Left lobe of liver (tissue), 2 donors: ENCODE measurements at places on chromosomes 12 and 14. TPM values are rescaled to one million over a fixed set of nuclear protein-coding genes. Genes with fewer than 3 reads are reported as not detected.

The RPS6KL1 gene
- total RNA-seq = 4.6 TPM

The RNASE4 gene
- total RNA-seq = 152 TPM

The UNC79 gene
- total RNA-seq = 0.03 TPM

The AQP5 gene
- not detected for total RNA-seq

The C12orf50 gene
- 0.05 TPM for total RNA-seq

The GLTP gene
- total RNA-seq = 8.8 TPM

The PSMB5 gene
- 59.9 TPM for total RNA-seq

The EID3 gene
- 1.4 TPM for total RNA-seq

The AQP6 gene
- 0.28 TPM for total RNA-seq

The FOXM1 gene
- total RNA-seq = 0.86 TPM

The STYK1 gene
- not detected for total RNA-seq

The GDF3 gene
- not detected for total RNA-seq

The IL23A gene
- 0.43 TPM for total RNA-seq

The PLBD1 gene
- 2.5 TPM for total RNA-seq

The KLRC3 gene
- total RNA-seq = not detected

The SLC7A7 gene
- total RNA-seq = 6.1 TPM

The CDKL1 gene
- 0.81 TPM for total RNA-seq

The MYBPC1 gene
- not detected for total RNA-seq

The L2HGDH gene
- total RNA-seq = 9.2 TPM

The COL2A1 gene
- 0.08 TPM for total RNA-seq

The CCDC196 gene
- total RNA-seq = 4.0 TPM

The MPHOSPH9 gene
- 22.2 TPM for total RNA-seq

The AVPR1A gene
- 14.6 TPM for total RNA-seq

The GPRC5A gene
- 0.73 TPM for total RNA-seq

The STXBP6 gene
- total RNA-seq = 0.98 TPM

The PLCZ1 gene
- not detected for total RNA-seq

The NINJ2 gene
- 16.1 TPM for total RNA-seq

The VWF gene
- total RNA-seq = 6.4 TPM

The PPP1CC gene
- total RNA-seq = 42.8 TPM

The SERPINA5 gene
- total RNA-seq = 216 TPM

The RERGL gene
- total RNA-seq = 0.25 TPM

The CBLN3 gene
- 1.4 TPM for total RNA-seq

The PGF gene
- total RNA-seq = 2.8 TPM

The PLA2G1B gene
- total RNA-seq = 3.0 TPM

The CYP27B1 gene
- 0.45 TPM for total RNA-seq

The KRT82 gene
- not detected for total RNA-seq

The RNFT2 gene
- 0.40 TPM for total RNA-seq

The HRK gene
- not detected for total RNA-seq

The SLC35F4 gene
- not detected for total RNA-seq
